Left lung (tissue), 14 donors: ENCODE measurements at places on chromosomes 13 and 19. TPM values are rescaled to one million over a fixed set of nuclear protein-coding genes. Genes with fewer than 3 reads are reported as not detected.

The GAS6 gene
- 28.7 TPM for polyA plus RNA-seq

The SMIM17 gene
- 3.1 TPM for polyA plus RNA-seq

The SPACA4 gene
- 0.78 TPM for polyA plus RNA-seq

The NDUFA13 gene
- polyA plus RNA-seq = 210 TPM

The GPR4 gene
- polyA plus RNA-seq = 3.8 TPM

The CD37 gene
- 55.7 TPM for polyA plus RNA-seq

The PTGIR gene
- polyA plus RNA-seq = 12.6 TPM

The SLC8A2 gene
- 0.23 TPM for polyA plus RNA-seq

The KLF1 gene
- 0.78 TPM for polyA plus RNA-seq

The KCTD15 gene
- 78.1 TPM for polyA plus RNA-seq

The WDR88 gene
- polyA plus RNA-seq = 1.6 TPM

The PRR19 gene
- polyA plus RNA-seq = 1.8 TPM

The KCNRG gene
- 2.5 TPM for polyA plus RNA-seq

The LILRA2 gene
- polyA plus RNA-seq = 1.5 TPM

The DMRTC2 gene
- polyA plus RNA-seq = not detected
